ENCODE measurements at places on chromosomes 7 and 10. TPM values are rescaled to one million over a fixed set of nuclear protein-coding genes. Genes with fewer than 3 reads are reported as not detected.
A peak's percentile ranks its signal among the peaks of the same experiment; 100 is the strongest.

DNA sequence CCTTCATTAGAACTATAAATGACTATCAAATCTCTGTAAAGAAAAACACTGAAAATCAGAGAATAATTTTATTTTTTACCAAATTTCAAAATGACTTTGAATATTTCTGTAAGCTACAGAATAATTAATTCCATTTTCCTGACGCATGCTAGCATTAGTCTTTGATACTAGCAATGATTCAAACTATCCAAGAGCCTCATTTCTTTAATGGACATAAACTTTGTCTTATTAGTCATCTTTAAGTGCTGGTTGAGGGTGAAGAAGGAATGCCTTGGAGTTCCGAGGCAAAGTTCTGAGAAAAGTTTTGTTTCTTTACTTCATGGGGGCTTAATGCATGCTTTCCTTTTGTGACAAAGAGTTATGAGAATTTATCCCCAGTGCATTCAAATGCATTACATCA, 137.3 kb downstream of the AGMO start:
- peak; percentile 7 for DNase-seq

GRCh38 chr10:121838149-121838548, 89.7 kb downstream of the ATE1 start:
- DNase-seq = no peak

The SRRM3 gene
- 0.27 TPM for total RNA-seq

- peak; percentile 40 for DNase-seq
Observed at GRCh38 chr10:58064714-58065528, 202.8 kb downstream of the IPMK start.

DNA sequence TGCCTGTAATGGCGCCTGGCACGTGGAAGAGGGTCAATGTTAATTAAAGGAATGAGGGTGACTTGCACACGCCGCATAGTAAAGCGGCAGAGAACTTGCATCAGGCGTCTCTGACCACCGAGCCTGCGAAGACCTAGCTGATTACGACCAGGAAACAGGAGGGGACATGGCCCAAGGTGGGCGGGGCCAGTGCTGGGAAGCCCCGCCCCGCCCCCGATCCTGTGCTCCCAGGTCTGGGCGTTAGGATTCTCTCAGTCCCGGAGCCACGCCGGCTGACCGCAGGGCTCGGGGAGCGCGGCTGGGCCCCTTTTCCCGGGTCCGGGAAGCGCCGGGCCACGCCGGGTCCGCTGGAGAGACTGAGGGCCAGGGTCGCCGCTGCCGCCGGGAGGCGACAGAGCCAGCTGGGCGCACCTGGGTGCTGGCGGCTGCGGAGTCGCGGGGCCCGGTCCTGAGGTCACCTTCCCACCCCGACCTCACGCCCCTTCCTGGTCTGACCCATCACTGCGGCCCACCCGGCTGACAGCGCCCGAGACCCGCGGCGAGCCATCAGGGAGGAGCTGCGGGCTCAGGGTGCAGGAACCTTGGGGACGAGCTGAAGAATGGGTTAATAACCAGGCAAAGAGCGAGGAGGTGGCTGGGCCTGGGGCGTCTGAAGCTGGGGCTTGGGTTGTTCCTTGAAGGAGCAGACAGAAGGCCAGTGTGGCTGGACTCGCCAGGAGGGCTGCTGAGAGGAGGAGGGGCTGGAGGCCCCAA, 23.0 kb upstream of the GRID1 start:
- DNase-seq = peak; percentile 13

DNA sequence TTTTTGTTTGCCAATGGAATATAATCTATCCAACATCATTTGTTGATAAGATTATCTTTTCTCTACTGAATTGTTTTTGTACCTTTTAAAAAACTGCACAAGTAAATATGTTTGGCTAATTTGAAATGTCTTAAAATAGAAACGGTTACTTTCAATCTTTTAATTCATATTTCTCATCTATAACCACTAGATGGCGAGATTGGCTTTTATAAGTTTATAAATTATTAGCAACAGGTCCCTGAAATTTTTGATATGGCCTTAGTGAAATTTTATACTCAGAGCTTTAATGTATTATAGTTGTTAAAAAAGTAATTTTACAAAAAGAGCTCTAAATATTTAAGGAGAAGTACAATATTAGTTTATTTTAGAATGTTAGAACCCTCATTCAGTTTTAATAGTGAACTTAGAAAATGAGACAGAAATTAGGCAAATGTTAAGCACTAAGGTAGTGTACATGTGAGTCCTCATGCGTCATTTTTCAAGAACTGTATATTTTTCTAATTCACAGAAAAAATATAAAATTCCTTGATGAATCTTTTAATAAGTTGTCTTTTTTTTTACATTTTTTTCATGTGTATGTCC, 592.5 kb downstream of the ARL4A start:
- peak; percentile 34 for DNase-seq

DNA sequence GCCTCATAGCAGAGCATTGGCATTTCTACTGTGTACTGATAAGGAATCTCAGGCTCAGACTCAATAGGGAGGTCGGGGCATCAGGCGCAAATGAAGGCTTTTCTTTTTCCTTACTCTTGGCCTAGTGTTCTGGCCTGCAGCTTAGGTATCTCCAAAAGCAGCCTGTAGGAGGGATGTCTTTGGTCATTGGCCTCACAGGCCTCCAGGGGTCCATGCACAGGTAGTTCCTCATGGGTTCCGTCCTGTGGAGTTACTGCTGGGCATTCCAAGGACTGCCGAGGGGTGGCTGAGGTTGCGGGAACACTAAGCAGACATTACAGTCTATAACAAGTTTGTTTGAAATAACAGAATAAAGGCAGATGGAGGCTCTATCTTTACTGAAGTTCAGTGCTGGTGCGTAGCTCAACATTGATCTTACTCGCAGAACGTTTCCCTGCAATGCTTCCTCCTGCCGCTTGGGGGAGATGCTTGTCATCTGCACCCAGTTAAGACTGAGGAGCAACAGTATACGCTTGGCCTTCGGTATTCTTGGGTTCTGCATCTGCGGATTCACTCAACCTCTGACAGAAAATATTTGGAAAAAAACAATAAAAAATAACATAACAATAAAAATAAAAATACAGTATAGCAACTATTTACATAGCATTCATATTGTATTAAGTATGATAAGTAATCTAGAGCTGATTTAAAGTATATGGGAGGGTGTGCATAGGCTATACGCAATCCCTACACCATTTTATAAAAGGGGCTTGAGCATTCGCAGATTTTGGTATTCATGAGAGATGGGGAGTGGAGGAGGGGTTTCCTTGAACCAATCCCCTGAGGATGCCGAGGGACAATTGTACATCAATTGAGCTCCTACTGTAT, 58.9 kb downstream of the SH2D4B start:
- DNase-seq = peak; percentile 24

GRCh38 chr10:14056610-14057332, 274.0 kb downstream of the FRMD4A start:
- DNase-seq = peak; percentile 64

GRCh38 chr7:148485618-148486017, 104.9 kb upstream of the C7orf33 start:
- DNase-seq = no peak

The CLRN3 gene
- total RNA-seq = not detected

The LRMDA gene
- 8.0 TPM for total RNA-seq

The COL13A1 gene
- 5.7 TPM for total RNA-seq

GRCh38 chr7:30170476-30171205, 35.9 kb downstream of the MTURN start:
- peak; percentile 20 for DNase-seq

DNA sequence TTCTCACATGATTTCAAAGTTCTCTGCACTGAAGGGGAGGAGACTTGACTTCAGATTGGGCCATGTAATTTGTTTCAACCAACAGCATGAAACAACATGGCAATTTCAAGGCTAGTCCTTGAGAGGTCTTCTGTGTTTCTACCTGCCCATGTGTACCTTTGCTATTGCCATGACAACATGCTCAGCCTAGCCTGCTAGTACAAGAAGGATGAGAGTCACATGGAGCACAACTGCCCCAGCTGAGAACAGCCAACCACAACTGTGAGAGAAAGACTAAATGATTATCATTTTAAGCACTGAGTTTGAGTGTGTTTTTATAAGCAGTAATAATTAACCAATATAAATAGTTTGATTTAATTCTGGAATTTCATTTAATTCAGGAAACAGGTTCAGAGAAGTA, 41.9 kb downstream of the ANKMY2 start:
- peak; percentile 9 for DNase-seq

The ZPBP gene
- total RNA-seq = not detected

The MKRN1 gene
- total RNA-seq = 77.7 TPM

DNA sequence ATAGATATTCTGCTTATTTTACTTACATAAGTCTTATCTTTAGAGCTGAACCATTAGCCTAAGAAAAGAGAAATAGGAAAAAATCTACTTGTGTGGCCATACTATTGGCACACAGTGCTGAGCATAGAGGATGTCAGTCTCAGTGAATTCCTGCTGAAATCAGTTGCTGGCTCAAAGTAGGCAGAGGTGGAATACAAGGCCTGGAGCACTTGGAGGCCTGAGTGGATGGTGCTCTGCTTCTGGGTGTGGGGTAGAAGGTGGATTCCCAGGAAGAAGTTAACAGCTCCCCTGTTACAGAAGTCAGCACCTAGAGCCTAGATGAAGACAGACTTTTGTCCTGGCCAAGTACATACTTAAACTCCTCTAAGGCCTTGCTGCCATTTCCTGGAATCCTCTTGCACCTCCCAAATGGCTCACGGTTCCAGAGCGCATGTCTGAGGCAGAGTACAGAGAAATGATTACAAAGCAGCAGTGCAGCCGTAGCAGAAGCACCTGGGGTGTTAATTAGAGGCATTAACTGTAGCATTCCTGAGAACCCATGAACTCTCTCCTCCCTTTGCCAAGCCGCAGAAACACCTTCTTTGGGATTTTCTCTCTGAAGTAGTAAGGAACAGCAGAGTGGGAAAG, 18.0 kb upstream of the XPNPEP1 start:
- no peak for DNase-seq

GRCh38 chr7:102454468-102454867, 10.2 kb downstream of the ALKBH4 start:
- DNase-seq = no peak

DNA sequence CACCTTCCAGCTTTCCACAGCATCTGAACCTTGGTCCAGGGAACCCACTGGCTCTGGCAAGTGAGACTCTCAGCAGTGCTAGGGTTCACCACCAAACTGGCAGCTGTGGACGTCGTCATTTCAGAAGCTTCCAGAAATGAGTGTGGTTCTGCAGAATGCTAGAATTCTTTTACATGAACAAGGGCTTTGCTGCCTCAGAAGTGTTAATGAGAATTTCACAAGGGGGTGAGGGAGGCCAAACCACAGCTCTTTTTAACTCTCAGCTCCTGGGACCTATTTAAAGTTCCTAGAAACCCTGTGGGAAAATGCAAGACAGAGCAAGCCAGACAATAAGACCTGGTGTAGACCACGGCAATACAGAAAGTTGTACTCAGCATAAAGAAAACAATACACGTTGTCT, 129.3 kb upstream of the BET1 start:
- DNase-seq = no peak

The LIPM gene
- not detected for total RNA-seq

The FBXW4 gene
- total RNA-seq = 8.9 TPM

DNA sequence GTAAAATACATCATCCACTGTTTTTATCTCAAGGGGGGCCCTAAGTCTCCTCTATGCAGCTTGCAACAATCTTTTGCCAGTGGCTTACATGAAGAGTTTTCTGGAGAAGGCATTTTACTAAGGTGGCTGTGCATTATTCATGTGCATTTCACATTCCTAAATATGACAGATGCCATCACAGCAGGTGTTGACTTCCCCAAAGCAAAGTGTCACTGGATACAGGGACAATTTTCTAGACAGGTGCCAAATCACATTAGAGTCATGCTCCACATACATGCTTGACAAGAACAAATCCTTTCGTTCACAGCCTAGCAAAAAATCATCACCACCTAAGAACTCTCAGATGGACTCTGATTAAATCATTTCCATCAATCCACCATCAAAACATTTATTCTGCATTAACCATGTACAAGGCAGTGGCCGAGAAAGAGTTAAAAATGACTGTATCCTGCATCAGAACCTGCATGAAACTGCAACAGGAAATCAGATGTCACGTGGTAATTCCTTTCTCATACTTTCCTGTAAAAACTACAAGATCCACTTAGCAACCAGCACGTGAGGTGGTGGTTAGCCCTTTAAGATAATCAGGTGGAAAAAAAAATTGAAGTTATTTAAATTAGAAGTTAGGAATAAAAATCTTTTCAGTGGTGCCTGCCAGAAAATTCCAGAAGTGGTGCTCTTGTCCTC, 88.2 kb upstream of the AFAP1L2 start:
- DNase-seq = peak; percentile 42

The SSC4D gene
- total RNA-seq = 0.44 TPM

The TMEM178B gene
- total RNA-seq = 1.6 TPM

DNA sequence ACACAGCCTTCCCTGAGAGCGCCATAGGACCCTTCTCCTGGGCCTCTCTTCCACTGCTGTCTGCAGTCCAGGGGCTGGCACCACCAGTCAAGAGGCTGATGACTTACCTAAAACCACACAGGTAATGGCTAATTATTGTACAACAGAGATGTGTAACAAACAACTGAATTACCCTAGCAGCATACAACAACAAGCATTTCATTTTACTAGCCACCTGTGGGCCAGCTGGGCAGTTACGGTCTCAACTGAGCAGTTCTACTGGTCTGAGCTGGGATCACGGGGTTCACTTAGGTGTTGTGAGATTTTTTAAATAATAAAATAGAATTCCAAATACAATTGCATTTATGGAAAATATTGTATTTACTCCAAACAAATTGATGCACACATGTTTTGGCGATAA, 431.9 kb downstream of the TNS3 start:
- no peak for DNase-seq

GRCh38 chr10:4241724-4242345, 456.8 kb upstream of the KLF6 start:
- DNase-seq = peak; percentile 88

The TBXAS1 gene
- total RNA-seq = 5.3 TPM

The LIPK gene
- not detected for total RNA-seq
